Kidney (tissue), 22 donors: ENCODE measurements at places on chromosomes 2 and 18. TPM values are rescaled to one million over a fixed set of nuclear protein-coding genes. Genes with fewer than 3 reads are reported as not detected.

GRCh38 chr2:47724221-47724981 is 58.5 kb upstream of the MSH6 start:
- DNase-seq: no peak

GRCh38 chr2:109404681-109405080 is 209.1 kb downstream of the SEPTIN10 start:
- no peak for DNase-seq

- no peak for DNase-seq
Measured at GRCh38 chr2:159998961-159999360, 63.5 kb downstream of the PLA2R1 start.

- DNase-seq: no peak
Measured at GRCh38 chr18:34838669-34839068, 128.6 kb downstream of the DTNA start.

DNA sequence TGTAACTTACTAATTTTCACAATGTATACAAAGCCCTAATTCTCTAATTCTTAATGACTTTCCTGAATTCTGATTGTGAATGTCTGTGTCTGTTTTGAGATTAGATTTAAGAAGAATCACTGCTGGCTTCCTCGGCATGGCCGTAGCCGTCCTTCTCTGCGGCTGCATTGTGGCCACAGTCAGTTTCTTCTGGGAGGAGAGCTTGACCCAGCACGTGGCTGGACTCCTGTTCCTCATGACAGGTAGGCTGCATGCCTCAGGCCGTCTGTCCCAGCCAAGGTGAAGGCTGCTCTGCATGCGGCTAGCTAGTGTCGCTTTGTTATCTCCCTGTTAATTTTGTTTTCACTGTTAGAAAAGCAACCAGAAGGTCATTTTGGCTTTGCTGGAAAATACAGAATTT is 41.2 kb downstream of the TMEM178A start:
- DNase-seq: no peak

DNA sequence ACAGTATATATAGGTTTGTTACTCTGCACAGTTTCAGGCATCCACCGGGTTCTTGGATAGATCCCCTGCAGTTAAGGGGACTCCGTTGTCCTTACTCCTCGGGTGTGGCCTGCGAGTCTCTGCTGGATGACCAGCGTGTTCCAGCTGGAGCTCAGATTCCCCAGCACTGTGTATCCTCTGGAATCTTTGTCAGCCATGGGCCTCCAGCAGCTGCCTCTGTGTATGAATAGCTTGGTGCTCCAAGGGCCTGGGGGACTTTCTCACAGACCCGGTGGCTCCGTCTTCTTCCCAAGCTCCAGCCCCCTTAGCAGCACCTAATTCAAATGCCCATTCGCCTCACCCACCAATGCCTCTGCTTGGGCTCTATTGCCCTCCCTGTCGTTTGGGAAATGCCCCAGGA is 6.3 kb downstream of the ANO7 start:
- DNase-seq: no peak

DNA sequence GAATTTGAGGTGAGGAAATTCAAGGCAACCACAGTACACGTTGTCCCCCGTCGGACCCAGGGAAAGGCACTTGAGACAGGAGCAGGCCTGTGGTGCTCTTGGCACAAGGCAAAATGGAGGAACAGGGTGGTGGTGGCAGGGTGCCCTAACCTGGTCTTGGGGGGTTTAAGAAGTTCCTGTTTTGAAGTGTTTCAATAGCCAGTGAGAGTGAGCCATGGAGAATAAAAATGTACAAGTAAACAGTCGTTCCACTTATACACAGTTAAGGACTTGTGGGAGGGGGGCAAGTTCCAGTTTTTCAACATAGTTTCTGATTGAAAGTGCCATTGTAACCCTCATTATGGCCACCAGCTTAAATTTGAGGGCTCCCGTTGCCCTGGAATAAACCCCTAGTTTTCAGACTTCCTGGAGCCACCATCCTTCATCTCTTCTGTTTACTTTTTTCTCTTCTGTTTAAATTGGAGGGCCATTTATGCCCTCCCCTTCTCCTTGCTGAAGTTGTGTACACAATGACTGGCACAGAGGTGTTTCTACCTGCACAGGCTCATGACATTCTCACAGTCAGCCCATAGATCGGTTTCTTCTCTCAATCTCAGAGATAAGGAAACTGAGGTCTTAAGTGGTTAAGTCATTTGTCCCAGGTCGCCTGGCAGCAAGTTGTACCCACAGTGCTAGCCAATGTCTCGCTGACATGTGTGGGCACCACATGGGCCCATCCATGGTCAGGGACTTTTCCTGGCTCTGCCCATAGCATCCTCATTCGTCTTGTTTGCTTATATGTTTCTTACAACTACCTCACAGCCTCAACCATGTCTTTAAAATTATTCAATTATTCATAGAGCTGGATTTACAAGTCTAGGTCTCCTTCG is 66.0 kb upstream of the ST3GAL5 start:
- DNase-seq: no peak

DNA sequence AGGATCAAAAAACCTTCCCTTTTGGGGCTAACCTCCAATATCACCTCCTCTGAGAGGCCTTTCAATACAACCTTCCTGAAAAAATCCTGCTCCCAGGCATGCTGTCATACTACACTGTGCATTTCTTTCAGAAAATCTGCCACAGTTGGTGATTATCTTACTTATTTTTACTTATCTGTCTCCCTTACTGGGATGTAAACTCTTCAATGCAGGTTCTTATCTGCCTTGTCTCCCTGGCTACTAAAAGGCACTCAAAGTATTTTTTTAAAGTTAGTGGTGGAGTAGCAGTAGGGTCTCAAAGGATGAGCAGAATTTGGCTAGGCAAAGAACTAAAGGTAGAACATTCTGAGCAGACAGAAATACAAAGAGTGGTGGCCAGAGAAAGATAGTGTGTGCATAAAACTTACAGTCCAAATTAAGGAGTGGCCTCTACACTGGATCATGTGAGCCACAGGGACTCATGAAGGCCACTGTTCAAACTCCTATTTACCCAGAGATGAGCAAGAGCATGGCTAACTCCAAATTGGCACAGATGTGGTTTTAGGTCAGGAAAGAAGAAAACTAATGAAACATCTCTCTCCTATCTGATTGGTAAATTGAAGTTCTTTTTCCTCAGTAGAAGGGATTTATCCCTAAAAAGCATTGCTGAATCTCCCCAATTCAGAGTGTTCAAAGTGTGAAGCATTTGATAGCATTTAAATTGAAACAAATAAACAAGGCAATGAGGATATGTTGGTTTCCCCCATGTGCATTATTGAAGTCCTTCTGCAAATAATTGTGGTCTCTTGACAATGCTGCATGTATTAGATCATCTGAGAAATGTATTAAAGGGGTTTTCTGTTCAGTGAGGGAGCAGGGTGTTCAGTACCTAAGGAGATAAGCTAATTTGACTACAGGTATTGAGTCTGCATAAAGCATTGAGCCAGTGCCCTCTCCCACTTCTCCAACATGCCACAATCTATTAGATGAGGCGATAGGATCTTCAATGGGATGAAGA is 285.5 kb downstream of the MREG start:
- no peak for DNase-seq

DNA sequence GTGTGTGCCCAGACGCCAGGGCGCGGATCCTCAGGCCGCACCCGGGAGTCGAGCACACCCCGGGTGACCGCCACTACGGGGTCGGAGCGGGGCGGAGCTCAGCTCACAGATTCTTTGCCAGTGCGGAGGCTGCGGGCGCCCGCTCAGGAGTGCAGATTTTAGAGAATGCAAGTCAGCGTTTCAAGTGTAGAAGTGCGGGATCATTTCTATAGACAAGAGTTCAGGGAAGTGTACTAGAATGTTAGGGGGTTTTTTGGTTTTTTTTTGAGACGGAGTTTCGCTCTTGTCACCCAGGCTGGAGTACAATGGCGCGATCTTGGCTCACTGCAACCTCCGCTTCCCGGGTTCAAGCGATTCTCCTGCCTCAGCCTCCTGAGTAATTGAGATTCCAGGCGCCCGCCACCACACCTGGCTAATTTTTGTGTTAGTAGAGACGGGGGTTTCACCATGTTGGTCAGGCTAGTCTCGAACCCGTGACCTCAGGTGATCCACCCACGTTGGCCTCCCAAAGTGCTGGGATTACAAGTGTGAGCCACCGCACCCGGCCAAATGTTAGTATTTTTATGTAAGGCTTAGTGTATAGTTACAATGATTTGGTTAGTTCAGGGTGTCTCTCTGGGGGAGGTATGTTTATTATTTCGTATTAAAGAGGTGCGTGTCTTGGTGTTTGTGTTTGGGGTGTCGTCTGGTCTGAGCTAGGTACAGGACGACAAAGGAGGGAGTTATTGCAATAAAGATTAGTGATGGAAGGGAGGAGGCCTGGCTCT is 619 bp upstream of the FAM168B start:
- peak; percentile 62 for DNase-seq

GRCh38 chr2:149703281-149703680 is 115.7 kb upstream of the MMADHC start:
- no peak for DNase-seq

DNA sequence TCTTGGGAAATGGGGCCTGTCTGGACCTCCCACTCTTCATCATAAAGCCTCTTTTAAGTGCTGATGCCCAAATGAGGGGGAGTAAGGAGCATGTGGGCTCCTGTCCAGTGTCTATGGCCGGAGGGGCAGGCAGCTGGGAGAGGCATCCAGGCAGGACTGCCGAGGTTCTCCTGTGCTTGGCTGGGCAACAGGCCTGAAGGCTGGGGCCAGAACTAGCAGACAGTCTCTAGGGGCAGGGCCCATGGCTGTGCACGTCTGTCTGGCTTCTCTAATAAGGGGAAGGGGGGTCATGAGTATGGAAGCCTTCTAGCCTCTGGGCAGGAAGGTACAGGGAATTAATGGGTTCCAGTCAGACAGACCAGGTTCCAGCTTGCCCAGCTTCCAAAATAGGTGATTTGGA is 128.6 kb downstream of the SMAD2 start:
- DNase-seq: no peak

GRCh38 chr2:191629001-191629453 is 48.9 kb upstream of the NABP1 start:
- no peak for DNase-seq

Gene RNPEPL1
- 77.4 TPM for total RNA-seq

Gene ERICH2
- total RNA-seq: 0.91 TPM

Gene OR6B2
- total RNA-seq: not detected

Gene TWIST2
- total RNA-seq: 1.4 TPM

Gene SCN7A
- total RNA-seq: 3.6 TPM

Gene UGT1A6
- 43.7 TPM for total RNA-seq

Gene DYNAP
- not detected for total RNA-seq

Gene NGEF
- 4.8 TPM for total RNA-seq

Gene TAF4B
- total RNA-seq: 4.9 TPM
